ENCODE measurements at places on chromosomes 5 and 9.

DNA sequence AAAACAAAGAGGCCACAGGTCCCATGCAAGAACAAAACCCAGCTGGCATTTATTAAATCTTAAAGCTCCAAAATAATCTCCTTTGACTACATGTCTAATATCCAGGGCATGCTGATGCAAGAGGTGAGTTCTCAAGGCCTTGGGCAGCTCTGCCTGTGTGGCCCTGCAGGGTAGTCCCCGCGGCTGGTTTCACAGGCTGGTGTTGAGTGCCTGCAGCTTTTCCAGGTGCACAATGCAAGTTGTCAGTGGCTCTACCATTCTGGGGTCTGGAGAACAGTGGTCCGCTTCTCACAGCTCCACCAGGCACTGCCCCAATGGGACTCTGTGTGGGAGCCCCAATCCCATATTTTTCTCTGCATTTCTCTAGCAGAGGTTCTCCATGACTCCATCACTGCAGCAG lies 54.4 kb upstream of the HCN1 start:
- no peak for DNase-seq

GRCh38 chr5:588406-588995 lies 23.6 kb upstream of the CEP72 start:
- DNase-seq: no peak

GRCh38 chr9:114445616-114446015 lies 57.8 kb upstream of the AKNA start:
- DNase-seq: no peak

- DNase-seq: no peak
Observed at GRCh38 chr5:11357928-11358327, 546.3 kb downstream of the CTNND2 start.

DNA sequence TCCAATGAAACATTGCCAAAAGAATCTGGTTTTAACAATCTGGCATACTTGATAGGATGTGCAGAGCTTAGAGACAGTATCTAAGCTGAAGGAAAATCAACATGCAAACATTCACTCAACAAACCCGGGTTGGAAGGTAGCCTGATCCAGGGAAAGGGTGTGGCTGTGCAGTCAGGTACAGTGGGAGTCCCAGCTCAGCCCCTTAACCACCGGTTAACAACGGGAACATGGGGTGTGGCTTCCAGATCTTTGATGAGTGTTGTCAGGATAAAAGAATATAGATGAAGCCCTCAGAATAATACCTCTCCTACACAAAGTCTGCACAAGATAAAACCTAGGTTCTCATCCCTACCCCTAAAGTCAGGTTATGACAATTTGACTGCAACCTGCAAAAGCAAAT lies 127.3 kb downstream of the CDK5RAP2 start:
- DNase-seq: no peak

GRCh38 chr9:38088006-38088925 lies 19.2 kb upstream of the SHB start:
- DNase-seq: peak; percentile 35

GRCh38 chr5:53568871-53569270 lies 8.4 kb downstream of the NDUFS4 start:
- DNase-seq: no peak

DNA sequence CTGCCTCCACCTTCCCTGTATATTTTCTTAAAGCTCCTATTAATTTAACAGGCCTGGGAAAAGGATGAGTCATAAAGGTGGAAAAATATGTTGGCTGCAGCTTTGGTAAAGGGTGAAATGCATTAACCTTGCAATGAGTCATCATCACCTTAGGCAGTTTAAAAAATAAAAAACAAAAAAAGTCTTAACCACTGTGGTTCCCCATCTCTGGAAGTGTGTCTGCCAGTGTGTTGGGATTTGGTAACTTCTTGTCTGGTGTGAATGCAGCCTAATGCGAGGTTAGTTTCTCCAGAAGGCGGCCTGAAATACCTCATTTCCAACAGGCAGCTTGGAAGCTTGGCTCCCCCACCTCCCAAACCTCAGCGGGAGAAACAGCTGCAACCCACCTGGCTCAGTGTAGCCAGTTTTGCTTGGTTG lies 265.3 kb upstream of the GAS1 start:
- DNase-seq: no peak

DNA sequence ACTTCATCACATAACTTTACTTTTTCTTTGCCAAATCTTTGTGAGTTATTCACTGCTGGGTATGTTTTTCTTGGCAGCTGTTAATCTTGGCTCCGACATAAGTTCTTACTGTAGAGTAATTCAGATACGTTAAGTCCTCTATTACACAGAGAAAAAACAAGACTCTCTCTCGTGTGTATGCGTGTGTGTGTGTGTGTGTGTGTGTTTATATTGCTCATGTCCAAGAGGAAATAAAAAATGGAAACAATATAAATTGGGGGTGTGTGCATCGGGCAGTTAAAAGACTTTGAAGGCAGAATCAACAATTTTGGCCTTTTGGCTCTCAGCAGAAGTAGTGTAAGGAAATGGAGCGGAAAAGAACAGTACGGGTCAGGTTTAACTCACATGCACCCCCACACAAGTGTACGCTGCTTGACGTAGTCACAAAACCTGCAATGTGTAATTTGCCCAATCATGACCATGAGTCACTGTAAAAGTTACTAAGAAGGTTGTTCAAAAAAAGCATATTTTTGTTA lies 67.2 kb upstream of the IFNE start:
- DNase-seq: no peak

GRCh38 chr5:112097768-112098167 lies 321.3 kb downstream of the EPB41L4A start:
- DNase-seq: no peak

GRCh38 chr9:90176901-90177300 lies 465.7 kb downstream of the DIRAS2 start:
- DNase-seq: no peak

GRCh38 chr9:38075272-38075671 lies 6.2 kb upstream of the SHB start:
- no peak for DNase-seq

DNA sequence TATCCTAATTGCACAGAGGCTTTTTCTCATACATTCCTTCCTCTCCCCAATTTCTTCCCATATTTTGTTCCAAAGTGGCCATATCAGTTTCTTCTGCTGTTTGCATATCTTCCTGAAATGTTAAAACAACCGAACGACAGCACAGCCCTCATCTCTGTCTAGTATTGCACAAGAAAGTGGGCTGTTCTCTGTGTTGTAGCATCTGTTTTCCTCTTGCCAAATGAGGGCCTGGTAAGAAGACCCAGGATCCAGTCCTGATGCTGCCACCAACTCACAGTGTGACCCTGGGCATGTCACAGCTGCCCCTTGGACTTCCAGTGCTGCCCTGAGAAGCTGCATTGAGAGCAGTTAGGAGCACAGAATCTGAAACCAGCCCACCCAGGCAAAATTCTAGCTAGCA lies 4.1 kb downstream of the SLC31A2 start:
- DNase-seq: no peak

All from GM12891 (cell line).